ENCODE measurements at places on chromosomes 12 and 14. TPM values are rescaled to one million over a fixed set of nuclear protein-coding genes. Genes with fewer than 3 reads are reported as not detected.

KCNH3 gene
- total RNA-seq = 0.27 TPM

RTRAF gene
- 276 TPM for total RNA-seq

GRCh38 chr12:104354167-104354867 lies 50.8 kb downstream of the EID3 start:
- DNase-seq = no peak

DNA sequence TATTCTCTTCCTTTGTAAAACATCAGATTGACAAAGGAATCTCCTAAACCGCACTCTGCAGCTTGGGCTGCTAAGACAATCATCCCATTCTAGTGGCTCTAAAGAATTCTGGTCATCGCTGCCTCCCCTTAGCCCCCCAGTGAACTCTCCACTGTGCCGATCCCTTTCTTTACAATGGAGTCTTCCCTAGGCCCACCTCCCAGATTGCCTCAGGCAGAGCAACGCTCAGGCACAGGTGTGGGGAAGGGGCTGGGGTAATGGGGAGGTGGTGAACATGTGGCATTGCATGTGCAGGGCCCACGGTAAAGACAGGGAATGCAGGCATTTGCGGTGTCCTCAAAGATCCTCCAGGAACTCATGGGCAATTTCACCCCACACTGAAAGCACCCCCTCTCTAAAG lies 86.3 kb downstream of the PLEKHG3 start:
- DNase-seq = no peak

DNA sequence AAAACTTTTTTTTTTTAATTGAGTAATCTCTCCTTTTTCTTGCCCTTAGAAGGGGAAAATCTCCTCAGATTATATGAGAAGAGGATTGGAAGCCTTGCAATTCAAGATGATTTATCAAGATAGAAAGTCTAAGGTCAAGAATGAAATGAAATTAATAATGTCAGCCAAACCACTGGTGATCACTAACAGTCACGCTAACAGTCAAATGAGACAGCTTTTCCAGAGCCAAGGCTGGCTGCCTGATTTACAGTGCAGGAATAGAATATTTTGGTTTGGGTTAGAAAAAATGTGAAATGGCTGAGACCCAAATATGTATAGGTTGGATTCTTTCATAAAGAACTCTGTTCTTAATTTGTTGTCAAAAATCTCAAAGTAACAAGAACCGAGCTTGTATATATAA lies 204.3 kb downstream of the PPM1H start:
- no peak for DNase-seq

GRCh38 chr12:128819293-128820144 lies 4.2 kb downstream of the SLC15A4 start:
- DNase-seq = peak; percentile 20

- DNase-seq = no peak
Observed at GRCh38 chr12:54431911-54432814, 13.1 kb upstream of the ITGA5 start.

- DNase-seq = no peak
Observed at GRCh38 chr14:75132382-75133086, 5.7 kb upstream of the NEK9 start.

All from Right ventricle myocardium inferior (tissue), 1 donor.